ENCODE measurements at places on chromosomes 1 and 21.

DNA sequence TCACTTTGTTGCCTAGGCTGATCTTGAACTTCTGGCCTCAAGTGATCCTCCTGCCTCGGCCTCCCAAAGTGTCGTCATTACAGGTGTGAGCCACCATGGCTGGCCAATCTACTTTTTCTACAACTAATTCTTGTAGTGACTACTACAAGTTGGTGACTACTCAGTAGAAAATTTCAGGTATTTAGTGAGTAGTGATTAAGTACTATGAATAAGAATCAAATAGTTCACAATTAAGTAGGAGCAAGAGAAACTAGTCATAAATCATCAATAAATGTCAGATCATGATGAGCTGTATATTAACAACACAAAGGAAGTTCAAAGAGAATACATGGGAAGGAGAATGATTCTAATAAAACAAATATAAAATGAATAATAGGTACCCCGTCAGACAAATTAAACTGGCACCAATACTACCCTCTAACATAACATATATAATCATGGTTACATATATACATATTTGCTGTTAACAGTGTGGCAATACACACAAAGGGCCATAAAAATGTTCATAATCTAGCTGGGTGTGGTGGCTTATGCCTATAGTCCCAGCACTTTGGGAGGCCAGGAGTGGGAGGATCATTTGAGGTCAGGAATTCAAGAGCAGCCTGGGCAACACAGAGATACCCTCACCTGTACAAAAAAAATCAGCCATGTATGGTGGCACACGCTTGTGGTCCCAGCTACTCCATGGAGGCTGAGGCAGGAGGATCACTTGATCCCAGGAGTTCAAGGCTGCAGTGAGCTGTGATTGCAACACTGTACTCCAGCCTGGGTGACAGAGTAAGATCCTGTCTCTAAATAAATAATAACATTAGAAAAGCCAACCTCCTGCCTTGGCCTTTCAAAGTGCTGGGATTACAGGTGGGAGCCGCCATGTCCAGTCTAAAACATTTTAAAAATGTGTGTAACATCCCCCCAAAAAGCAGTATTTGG, 19.1 kb downstream of the YY1AP1 start:
- DNase-seq, result no peak

GRCh38 chr21:29416268-29416667, 117.5 kb downstream of the BACH1 start:
- no peak for DNase-seq

- no peak for DNase-seq
These were observed 7.8 kb upstream of the SRRM1 start for GRCh38 chr1:24635195-24635843.

DNA sequence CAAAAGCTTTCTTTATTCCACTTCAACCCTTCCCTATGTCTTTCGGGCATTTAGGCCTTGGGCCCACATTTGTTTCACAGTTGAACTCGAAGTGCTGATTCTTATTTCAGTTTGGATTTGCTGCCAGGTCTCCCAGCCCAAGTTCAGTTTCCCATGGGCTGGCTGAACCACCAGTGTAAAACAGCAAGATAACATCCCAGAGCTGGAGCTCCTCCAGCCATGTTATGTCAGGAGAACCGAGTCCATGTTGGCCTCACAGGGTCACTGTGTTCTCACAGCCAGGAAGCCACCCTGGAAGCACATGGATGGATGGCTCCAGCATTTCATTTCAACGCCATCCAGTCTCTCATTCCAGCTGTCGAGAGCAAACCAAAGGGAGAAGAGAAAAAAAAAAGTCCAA, 45.2 kb upstream of the RXRG start:
- DNase-seq, result no peak

GRCh38 chr1:235851939-235852338, 14.8 kb downstream of the LYST start:
- no peak for DNase-seq

DNA sequence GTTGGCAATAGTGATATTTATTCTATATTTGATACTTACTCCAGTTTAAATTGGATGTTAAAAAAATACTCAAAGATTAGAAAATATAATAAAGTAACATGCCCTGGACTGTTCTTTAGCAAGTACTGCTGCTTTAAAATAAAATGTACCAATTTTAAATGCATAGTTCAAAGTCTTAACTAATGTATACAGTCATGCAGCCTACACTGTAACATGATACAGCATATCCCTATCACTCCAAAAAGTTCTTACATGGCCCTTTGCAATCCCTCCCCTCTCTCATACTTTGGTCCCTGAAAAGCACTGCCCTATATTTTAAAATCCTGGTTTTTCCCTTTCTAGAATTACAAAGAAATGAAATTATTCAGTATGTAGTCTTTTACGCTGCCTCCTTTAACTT, 726.6 kb downstream of the LTN1 start:
- DNase-seq, result no peak

GRCh38 chr1:161200992-161201835, 953 bp upstream of the NDUFS2 start:
- no peak for DNase-seq

- DNase-seq, result no peak
These were observed 48.6 kb upstream of the TMEM125 start for GRCh38 chr1:43220905-43221778.

DNA sequence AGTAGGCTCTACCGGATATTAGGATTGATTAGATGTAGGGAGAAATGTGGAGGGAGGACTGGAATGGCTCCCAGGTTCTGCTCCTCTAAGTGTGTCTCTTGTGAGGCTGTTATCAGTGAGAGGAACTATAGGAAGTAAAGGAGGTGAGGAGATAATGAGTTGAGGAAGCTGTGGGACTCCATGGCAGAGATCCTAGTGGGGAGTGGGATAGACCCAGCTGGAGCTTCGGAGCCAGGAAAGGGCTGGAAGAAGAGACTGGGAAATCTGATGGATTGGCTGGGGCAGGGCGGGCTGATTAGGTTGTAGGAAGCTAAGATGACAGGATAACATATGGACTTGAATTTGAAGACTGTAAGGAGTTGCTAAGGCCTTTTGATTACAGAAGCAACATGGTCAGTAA, 14.8 kb upstream of the BCL9 start:
- no peak for DNase-seq

DNA sequence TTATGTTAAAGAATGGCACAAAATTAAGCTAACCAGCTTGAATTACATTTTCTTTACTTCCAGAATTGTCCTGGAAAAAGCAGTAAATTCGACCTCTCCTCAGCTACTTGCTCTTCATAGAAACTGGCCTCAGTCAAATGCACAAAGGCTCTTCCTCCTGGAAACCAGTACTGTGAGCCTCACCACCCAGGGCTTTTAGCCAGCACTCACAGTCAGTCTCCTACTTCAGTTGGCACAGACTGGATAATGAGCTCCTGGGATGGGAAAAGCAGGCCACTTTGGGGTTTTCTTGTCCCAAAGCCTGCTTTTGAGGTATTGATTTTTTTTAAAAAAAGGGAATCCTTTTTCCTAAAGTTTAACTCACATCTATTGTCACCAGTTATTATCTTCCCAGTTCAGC, 40.4 kb downstream of the SCYL3 start:
- no peak for DNase-seq

GRCh38 chr1:239308701-239309333, 77.6 kb upstream of the CHRM3 start:
- no peak for DNase-seq

DNA sequence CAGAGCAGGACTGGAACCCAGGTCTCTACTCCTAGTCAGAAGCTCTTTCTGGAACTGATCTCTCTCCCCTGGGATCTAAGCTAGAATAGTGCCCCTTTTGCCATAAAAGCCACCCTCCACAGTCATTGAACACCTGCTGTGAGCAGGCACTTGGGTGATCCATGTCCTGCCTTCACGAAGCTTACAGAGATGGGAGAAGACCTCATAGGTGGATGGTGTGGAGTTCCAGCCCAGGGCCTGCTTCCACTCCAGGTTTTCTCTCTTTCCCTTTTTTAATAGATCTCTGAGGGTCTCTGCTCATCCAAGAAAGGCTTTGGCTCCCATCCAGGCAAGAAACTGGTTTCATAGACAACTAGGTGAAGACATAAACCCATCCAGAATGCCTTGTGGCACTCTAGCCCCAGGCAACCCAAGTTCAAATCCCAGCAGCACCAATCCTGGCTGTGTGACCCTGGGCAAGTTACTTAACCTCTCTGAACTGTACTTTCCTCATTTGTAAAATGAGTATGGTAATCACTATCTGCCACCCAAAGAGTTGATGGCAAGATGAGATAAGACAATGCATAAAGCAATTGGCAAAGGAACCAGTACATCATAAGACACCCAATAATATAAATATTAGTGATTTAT, 46.4 kb upstream of the TMEM51 start:
- DNase-seq, result no peak

DNA sequence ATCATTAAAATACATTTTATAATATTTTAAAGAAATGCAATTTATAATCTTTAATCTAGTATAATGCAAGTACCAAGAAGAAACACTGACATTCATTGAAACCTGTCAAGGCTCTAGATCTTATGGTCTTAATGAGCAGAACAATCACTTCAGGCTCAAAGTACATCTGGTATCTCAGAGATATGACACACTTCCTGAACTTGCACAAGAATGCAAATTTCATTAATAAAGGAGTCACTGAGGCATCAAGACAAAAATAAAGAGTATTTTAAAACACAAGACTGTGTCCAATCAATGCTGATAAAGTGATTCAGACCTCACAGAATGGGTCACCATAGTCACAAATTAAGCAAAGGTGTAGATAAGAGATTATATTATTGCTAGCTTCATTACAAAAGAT, 178.1 kb downstream of the AK5 start:
- no peak for DNase-seq

GRCh38 chr1:30327370-30328099, 395.9 kb downstream of the MATN1 start:
- DNase-seq, result no peak

GRCh38 chr21:38333301-38334272, 76.8 kb downstream of the KCNJ15 start:
- DNase-seq, result no peak
